ENCODE measurements at places on chromosomes 7 and 10. TPM values are rescaled to one million over a fixed set of nuclear protein-coding genes. Genes with fewer than 3 reads are reported as not detected.

DNA sequence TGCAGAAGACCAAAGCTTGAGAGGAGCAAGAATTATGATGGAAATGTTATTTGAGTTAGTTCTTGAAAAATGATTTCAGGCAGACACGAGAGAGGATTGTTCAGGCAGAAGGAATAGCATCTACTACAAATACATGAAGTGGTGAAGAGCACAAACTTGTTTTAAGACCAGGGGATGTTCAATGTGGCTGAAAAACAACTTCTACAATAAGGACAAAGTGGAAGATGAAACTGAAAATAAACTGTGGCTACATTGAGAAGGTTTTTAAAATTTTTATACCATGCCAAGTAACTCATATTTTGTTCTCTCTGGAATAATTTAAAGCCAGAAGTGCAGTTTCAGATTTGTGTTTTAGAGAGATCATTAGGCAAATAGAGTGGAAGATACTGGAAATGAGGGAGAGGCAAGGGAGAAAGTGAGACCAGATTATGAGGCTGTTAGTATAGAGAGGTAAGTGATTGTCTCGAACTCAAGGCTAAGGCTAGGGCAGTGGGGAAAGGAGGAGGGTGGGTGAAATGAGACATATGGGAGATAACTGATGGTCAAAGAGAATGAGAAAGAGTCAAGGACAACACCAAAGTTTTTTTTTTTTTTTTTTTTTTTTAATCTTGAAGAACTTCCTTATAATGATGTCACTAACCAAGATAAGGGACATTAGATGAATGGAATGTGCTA lies 115.4 kb downstream of the MDFIC start:
- no peak for DNase-seq

- peak; percentile 92 for DNase-seq
Measured at GRCh38 chr10:13712837-13713581, 126.2 kb downstream of the PRPF18 start.

DNA sequence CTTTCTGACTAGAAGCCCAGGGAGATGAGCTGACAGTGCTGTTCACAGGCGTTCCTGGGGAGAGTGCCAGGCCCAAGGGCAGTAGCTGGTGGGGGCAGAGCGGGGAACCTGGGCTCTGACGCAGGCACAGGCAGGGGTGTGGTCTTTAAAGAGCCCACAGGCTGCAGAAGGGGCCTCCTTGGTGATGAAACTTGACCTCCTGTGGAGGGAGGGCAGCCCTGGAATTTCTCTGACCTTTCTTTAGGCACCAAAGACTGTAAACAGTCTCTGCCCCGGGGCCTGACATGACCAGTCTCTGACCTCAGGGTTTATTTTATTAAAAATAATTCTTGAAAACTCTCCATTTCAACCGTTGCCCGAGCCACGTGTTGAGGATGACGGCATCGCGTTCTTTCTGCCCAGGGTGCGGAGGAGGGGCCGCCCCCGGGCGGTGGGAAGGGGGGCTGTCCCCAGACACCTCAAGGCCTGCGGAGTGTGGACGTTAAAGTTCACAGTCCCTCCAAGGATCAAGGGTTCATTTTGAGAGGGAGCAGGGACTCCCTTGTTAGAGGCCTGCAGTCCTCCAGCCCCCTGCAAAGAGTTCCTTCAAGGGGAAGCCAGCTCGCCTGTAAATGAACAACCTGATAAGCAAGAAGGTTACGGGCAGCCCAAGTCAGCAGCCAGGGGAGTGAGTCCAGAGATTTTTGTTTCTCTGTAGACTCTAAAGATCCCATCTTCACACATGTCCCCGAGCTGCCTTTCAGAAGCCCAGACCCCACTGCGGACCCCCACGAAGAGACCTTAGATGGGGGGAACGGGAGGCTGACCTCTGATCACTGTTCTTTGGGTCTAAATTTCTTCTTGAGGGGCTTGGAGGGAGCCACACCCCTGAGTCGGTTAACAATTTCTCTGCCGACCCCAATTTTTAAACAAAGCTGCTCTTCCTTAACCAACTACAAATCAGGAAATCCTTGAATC lies 128.9 kb downstream of the VIPR2 start:
- DNase-seq, result peak; percentile 63

DNA sequence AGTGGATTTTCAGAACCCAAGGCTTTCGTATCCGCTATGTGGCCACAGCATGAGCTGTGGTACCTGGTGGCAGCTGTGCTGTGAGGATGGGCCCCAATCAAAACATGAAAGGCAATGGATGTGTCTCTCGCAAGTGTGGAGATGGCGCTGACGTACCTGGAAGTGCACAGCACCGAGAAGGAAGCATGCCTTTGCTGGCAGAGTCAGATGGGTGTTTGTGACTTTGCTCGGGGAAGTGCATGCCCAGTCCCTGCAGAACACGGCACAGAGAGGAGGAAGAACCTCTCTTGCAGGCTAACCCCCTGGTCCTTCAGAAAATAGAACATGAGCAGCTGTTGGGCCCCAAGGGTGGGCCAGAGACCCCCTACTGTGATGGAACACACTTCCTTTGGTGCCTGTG lies 654.1 kb upstream of the ZWINT start:
- DNase-seq, result no peak

- DNase-seq, result peak; percentile 9
Measured at GRCh38 chr7:112970771-112971170, 115.9 kb downstream of the GPR85 start.

DNA sequence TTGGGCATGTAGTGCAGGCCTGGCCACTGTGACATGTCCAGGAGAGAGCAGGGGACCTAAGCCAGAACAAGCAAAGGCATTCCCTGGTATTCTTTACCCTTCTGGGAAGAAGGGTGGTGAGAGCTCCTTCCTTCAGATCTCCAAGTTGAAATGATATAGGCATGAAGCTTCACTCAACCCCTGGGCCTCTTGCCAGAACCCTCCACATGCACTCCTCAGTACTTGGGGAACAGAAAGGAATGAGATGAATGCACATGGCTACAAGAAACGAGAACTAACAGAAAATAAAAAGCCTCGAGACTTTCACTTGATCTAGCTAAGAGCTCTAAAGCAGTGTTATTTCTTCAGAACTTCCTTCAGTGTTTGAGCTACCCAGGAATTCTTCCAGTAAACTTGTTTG lies 262.2 kb downstream of the ETV1 start:
- peak; percentile 5 for DNase-seq

DNA sequence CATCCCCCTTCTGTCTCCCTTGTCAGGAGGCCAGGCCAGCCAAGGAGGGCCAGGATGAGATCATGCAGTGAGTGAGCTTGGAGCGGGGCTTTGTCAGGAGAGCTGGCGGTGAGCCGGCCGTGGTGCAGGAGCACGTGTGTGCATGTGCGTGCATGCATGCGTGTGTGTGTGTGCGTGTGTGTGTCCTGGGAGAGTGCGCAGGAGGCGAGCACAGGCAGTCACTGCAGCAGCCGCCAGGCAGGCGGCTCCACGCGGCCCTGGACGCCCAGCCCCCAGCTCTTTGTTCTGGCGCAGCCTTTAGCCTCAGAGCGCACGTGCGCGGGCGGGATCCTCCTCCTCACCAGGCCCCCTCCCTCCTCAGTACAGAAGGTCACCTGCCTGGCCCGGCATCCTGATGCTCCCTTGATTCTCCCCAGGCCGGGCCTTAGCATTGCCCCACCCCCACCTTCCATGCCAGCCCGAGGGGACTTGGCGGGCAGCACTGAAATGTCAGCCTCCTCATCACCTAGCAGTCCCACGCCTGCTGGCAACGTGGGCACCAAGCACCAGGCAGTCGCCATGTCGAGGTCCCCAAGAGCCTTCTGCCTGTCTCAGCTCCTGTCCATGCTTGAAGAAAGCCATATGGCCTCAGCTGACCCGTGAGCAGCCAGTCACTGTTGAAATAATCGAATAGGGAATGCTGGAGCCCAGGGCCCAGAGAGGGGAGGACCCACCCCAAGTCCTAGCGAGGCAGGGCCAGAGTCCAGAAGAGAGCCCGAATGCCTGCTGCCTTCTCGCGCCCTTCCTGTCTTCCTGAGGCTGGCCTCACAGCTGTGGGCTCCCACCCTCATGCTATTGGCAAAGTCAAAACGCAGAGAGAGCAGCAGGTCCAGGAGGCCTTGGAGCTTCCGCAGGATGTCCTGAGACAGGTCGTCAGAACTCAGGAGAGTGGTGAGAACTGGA lies 125.9 kb upstream of the PPIF start:
- DNase-seq, result no peak

- DNase-seq, result peak; percentile 58
Measured at GRCh38 chr7:41699516-41699915, 3.4 kb downstream of the INHBA start.

Gene CDC14C
- total RNA-seq, result 0.07 TPM

Gene RFC2
- 72.9 TPM for total RNA-seq

Gene VSTM2A
- not detected for total RNA-seq

Gene ANKRD61
- 1.2 TPM for total RNA-seq

Gene PIK3CG
- total RNA-seq, result not detected

All from M059J (cell line).